Dermis blood vessel endothelial cell (primary cell): ENCODE measurements at places on chromosomes 3 and 15.

- DNase-seq: no peak
Measured at GRCh38 chr15:73699249-73700040, 15.3 kb downstream of the CD276 start.

GRCh38 chr3:11095932-11096265 lies 58.4 kb upstream of the HRH1 start:
- DNase-seq: peak; percentile 16

- no peak for DNase-seq
Measured at GRCh38 chr3:29291982-29292363, 11.1 kb downstream of the RBMS3 start.

DNA sequence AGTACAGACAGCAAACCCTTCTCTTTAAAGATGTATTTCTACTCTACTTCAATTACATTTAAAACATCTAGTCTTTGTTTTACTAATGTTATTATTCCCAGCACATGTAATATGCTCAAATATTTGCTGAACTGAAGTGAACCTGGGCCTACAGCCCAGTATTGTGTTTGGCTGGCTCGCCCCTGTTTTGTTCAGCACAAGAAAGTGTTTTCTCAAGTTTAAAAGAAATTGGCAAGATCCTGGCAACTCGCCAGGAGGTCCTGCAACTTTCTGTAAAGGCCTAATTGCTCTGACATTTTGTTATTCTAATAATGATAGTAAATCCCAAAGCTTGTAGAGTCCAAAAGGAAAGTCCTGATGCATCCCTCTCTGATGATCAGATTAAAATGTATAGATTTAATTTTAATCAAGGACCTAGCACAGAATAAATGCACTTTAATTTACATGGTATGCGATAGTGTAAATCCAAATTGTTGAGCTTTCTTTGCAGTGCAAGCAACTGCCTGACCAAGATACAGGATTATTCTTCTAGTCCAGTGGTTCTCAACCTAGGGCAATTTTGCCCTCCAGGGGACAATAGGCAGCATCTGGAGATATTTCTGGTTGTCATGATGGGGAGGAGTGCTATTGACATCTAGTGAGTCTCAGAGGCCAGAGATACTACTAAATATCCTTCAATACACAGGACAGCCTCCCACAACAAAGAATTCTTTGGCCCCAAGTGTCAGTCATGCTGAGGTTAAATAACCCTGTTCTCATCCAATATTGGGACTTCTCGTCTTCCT lies 35.7 kb upstream of the TMOD3 start:
- DNase-seq: peak; percentile 81

DNA sequence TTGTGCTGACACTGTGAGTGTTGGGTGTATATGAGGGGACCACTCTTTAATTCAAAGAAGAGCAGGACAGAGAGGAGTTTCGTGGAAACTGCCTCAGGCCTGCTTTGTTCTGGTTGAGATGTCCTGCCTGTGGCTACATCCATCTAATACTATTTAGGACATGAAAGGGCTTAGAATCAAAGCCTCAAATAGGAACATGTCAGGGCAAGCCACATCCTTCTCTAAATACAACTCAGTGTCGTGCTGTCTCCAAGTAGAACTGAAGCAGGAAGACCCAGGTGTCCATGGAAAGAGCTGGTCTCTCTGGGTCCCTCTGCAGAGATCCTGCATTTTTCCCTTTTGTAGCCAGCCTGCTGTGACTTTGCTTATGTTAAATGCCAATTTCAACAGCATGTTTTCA lies 156.2 kb upstream of the UMPS start:
- no peak for DNase-seq

DNA sequence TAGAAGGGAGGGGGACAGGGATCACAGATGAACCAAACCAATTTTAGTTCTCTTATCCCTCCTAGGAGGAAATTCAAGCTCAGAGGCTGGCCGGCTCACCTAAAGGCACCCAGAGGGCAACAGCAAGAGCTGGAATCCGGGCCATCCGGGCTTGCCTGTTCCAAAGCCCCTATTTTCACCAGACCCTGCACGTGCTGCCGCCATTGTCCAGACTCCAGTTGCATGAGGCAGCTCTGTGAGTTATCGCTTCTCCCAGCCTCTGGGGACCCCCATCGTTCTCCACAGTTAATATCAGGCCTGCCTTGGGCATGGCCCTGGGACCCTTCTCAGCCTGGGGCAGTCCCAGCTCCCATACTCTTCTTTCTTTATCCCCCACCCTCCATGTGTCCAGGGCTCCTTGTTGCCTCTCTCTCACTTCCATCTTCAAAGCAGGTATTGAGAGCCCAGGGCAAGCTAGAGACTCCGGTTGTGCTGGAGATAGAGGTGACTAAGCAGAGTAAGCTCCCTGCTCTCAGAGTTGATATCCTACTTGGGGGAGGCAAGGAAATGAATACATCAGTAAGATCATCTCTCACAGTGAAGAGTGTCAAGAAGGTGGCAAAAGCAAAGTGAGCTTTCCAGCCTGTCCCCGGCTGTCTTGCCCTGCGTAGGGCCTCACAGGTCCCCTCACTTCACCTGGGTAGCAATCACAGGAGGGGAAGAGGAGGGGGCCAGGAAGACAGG lies 322.8 kb downstream of the UACA start:
- no peak for DNase-seq

GRCh38 chr3:38222032-38222634 lies 43.5 kb upstream of the SLC22A13 start:
- DNase-seq: no peak

DNA sequence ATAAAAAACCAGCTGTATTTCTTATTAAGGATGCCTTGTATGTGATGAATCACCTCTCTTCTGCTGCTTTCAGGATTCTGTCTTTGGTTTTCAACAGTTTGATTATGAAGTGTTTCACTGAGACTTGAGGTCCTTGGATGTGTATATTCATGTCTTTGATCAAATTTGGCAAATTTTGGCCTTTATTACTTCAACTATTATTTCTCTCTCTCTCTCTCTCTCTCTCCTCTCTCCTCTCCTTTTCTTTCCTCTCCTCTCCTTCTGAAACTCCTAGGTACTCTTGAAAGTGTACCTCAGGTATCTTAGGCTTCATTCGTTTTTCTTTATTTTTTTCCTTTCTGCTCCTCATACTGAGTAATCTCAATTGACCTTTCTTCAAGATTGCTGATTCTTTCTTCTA lies 43.3 kb downstream of the LSM3 start:
- DNase-seq: no peak

DNA sequence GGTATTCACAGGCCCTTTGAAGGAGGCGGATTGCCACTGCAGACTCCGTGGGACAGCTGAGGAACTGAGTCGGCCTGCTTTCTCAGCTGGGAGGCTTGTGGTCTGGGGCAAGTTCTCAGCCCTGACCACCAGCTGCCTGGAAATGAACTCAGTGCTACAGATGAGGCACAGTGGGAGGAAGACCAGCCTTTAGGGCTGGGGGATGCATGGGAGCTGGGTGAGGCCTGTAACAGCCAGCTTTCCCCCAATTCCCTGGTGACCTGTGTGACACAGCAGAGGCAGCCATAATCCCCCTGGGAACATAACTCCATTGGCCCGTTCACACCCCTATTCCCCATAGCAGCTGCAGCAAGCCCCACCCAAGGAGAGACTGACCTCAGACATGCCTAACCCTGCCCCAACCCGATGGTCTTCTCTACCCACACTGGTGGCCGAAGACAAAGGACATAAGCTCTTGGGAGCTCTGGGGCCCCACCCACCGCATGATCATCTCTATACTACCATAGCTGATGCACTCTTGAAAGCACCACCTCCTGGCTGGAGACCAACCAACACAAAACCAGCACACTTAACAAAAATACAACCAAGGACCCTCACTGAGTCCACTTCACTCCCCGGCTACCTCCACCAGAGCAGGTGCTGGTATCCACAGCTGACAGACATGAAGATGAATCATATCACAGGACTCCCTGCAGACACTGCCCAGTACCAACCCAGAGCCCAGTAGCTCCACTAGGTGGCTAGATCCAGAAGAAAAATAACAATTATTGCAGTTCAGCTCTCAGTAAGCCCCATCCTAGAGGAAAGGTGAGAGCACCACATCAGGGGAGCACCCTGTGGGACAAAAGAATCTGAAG lies 24.9 kb downstream of the ZMAT3 start:
- DNase-seq: no peak

- DNase-seq: no peak
Measured at GRCh38 chr3:175066617-175067415, 207.7 kb downstream of the NAALADL2 start.

GRCh38 chr3:43641306-43642114 lies 19.7 kb upstream of the ANO10 start:
- no peak for DNase-seq

GRCh38 chr3:38365469-38366062 lies 19.0 kb downstream of the XYLB start:
- no peak for DNase-seq
